ENCODE measurements at places on chromosomes 13 and 19. TPM values are rescaled to one million over a fixed set of nuclear protein-coding genes. Genes with fewer than 3 reads are reported as not detected.

The KLK15 gene
- not detected for polyA plus RNA-seq

The NLRP11 gene
- polyA plus RNA-seq, result not detected

The BCAM gene
- polyA plus RNA-seq, result 9.7 TPM

The TRAPPC2B gene
- 16.5 TPM for polyA plus RNA-seq

The C1QTNF9 gene
- polyA plus RNA-seq, result 0.11 TPM

The CLN5 gene
- polyA plus RNA-seq, result 38.6 TPM

The STAP2 gene
- 7.4 TPM for polyA plus RNA-seq

The ZNF536 gene
- polyA plus RNA-seq, result not detected

- no peak for DNase-seq
These were observed 149.7 kb upstream of the ZNF536 start for GRCh38 chr19:30222428-30222873.

DNA sequence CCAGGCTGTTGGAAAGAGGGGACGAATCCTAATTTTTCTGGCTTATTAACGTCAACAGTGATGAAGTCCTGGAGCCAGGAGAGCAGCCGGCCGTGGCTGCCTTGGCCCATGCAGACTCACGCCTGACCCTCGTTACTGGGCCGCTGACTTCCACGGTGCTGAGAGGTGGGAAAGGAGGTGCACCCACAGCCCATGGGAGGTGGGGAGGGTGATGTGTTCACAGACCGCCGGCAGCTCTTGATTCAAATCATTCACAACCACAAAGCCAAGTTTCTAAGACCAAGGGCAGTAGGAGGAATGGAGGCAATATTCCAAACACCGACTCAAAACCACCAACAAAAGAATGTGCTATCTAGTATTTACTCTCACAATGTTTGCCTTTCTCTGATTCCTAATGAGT is 24.3 kb downstream of the COL4A2 start:
- DNase-seq, result no peak

DNA sequence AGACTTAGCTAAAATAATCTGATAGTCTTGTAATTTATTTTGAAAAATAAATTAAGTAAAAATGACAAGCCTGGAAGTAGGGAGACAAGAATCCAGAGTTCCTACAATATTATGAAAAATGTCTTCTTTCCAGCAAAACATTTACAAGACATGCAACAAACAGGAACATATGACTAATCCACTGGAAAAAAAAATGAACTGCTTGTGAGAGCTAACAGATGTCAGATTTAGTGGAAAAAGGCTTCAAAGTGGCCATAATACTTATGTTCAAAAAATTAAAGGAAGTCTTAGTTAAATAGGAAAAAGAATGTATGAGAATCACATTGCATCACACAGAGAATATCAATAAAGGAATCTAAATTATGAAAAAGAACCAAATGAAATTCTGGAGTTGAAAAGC is 2082.0 kb upstream of the PCDH20 start:
- DNase-seq, result no peak

GRCh38 chr19:29781386-29782259 is 30.2 kb upstream of the CCNE1 start:
- no peak for DNase-seq

DNA sequence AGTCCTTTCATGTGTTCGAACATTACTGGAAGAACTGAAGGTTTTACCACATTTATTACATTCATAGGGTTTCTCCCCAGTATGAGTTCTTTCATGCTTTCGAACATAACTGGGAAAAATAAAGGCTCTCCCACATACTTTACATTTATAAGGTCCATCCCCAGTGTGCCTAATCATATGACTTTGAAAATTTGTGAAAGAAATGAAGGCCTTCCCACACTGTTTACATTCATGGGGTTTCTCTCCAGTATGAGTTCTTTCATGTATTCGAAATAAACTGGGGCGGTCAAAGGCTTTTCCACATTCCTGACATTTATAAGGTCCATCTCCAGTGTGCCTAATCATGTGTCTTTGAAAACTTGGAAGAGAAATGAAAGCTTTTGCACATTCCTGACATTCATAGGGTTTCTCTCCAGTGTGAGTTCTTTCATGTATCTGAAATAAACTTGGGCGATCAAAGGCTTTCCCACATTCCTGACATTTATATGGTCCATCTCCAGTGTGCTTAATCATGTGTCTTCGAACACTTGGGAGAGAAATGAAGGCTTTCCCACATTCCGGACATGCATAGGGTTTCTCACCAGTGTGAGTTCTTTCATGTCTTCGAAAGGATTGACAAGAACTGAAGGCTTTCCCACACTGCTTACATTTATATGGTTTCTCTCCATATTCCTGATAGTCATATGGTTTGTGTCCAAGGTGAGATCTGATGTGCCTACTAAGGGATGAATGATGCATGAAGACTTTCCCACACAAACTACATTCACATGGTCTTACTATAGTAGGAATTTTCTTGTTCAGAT is 24.0 kb downstream of the ZNF564 start:
- DNase-seq, result no peak

DNA sequence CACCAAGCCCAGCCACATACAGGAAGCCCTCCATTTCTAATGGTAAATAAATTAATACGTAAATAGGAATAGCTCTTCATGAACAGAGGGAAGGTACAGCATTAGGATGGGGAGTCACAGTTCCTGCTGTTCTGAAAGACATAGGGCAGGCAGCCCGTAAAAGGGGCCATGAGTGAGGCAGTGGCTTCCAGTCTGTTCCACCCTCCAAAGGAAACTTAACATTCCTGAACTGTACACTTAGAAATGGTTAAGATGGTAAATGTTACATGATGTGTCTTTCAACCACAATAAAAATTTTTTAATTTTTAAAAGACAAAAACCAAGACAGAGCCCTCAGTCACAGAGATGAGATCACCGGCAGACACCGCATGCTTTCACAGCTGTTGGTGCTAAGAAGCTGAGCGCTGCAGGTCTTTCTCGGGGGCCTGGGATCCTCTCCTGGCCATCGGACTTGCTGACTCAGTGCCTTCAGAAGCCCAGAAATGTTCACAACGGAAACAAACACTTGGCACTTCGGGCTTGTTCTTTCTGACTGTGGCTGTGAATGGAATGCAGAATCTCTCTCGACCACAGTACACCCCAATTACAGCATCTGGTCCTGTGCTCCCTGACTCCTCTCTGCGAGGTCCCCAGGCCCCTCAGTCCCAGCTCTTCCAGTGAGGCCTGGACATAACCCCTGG is 36.4 kb downstream of the EPS15L1 start:
- peak; percentile 84 for DNase-seq

- DNase-seq, result no peak
These were observed 5.2 kb downstream of the HSH2D start for GRCh38 chr19:16148443-16149229.

DNA sequence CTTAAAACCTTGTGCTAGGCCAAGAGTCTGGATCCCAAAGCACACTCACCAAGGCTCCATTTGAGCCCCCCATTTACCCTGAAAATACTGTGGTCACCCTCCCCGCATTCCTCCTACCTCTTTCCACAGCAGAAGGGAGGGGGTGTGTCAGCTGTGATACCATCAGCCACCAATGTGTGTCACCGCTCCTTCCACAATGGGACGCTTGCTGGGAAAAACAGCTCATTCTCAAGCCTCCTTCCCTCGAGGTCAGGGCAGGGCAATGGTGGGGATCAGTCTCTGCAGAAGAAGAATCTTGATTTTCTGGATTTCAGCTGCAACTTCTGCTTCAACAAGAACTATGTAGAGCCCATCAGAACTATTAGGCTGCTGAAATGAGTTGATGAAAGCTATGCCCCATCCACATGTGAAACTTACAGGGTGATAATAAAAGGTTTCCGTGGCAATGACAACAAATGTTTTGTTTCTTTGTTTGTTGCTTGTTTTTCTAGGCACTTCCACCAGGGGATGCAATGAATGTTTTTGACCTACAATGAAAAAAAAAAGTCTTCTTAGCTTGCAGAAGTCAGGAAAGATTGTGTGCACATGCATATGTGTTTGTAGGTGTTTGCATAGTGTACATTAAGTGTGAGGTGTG is 26.4 kb upstream of the ZNF507 start:
- DNase-seq, result no peak

DNA sequence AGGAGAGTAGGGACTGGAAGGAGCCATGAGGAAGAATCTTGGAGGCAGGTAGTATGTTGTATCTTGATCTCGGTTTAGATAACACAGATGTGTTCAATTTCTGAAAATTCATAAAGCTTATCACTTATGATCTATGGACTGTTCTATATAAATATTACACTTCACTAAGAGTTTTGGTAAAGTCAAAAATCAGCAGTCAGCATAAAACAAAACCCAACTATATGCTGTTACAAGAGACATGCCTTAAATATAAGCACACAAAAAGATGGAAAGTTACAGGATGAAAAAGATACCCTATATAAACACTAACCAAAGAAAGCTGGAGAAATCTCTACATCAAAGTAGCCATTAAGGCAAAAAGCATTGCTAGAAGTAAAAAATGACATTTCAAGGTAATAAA is 4.5 kb upstream of the KASH5 start:
- no peak for DNase-seq

DNA sequence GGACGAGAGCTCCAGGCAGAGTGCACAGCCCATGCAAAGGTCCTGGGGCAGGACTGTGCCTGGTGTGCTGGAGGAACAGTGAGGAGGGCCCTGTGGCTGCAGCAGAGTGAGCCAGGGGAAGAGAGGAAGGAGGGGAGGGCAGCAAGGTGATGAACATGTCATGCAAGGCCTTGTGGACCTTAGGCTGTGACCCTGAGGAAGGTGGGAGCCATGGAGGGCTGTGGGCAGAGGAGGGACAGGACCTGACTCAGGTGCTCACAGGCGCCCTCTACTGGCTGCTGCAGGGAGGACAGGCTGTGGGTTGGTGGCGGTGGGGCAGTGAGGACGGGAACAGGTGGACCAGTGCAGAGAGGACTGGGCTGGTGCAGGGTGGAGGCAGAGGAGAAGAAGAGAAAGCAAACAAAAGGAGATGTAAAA is 170.3 kb downstream of the PTPRS start:
- no peak for DNase-seq

DNA sequence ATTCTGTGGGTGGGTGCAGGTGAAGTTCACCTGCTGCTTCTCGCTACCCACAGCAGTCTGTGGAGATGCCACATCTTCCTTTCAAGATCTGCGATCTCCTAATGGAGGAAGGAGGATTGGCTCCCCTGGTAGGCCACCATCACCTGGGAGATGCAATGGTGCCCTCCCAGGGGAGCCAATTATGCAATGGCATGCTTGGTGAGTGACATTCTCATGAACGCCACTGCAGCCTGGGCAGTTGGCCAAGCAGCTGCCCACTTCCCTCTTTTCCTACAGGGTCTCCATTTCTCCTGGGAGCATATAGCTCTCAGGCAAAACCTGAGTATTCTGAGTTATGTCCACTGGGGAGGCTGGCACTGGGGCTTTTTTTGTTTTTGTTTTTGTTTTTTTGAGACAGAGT is 83.5 kb upstream of the KCTD15 start:
- no peak for DNase-seq

DNA sequence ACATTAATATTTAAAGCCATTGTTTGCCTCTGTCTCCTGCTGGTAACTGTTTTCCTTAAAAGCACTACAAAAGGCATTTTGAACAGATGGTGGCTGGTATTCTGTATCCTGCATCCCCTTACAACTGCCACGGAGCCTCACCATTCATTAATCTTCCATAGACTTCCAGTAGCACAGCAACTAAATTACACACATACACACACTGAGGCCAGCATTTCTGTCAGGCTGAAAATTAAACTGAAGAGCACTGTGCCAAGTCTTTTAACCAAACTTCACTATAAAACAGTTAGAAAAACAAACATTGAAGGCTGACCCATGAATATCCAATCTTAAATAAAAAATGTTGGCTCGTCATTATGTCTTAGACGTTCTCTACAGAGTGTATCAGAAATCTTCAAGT is 697.8 kb downstream of the DACH1 start:
- no peak for DNase-seq

DNA sequence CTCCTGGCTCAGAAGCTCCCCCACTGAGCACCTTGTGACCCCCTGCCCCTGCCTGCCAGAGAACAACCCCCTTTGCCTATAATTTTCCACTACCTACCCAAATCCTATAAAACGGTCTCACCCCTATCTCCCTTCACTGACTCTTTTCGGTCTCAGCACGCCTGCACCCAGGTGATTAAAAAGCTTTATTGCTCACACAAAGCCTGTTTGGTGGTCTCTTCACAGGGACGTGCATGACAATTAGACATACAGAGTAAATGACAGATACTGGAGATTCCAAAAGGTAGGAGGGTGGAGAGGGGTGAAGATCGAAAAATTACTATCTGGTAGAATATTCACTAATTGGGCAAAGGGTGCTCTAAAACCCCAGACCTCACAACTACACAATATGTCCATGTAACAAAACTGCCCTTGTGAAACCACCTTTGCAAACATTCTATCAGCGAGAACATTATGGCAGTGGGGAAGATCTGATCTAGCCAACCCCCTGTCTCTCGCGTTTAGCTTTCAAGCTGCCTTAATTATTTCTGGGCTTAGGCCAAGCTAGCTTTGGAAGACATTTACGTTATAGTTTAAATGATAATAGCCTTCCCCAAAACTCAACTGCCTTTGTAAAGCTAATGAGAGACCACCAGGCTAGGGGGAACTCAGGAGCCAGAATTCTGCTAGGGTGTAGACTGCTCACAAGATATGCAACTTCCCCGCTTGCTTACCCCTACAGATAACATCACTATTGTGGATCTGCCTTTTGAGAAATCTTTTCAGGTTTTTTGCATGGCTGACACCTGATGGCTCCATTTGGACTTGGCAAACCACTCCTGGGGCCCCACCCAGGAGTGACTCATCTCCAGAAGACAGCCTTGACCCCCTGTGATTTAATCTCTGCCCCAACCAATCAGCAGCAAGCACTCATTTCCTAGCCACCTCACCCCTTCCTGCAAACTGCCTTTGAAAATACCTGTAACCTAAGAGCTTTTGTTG is 1534.0 kb upstream of the SPRY2 start:
- DNase-seq, result no peak

DNA sequence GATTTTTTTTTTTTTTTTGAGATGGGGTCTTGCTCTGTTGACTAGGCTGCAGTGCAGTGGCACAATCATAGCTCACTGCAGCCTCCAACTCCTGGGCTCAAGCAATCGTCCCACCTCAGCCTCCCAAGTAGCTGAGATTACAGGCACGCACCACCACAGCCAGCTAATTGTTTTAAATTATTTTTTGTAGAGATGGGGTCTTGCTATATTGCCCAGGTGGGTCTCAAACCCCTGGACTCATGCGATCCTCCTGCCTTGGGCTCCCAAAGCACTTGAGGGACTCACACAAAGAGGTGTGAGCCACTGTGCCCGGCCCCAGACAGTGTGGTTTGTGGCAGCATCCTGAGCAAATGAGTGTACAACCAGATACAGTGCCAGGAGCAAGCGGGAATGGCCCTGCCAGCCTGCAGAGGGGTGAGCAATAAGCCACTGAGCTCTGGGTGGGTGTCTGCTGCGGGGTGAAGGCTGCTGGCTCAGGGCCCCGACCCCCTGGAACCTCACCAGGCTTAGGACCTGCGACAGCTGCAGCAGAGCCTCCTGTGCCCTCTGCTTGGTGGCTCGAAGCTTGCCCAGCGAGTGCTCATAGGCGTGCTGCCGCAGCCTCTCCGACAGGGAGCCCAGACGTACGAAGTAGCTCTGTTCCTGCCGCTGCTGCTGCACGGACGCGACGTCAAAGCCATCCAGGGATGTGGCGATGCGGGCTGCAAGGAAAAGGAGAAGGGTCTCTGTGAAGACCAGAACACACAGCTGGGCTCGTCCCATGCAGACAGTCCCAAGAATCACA is 15.9 kb upstream of the TICAM1 start:
- no peak for DNase-seq

- DNase-seq, result no peak
These were observed 116.0 kb upstream of the RNF113B start for GRCh38 chr13:98293103-98293502.

Data from AG04450 (cell line).